ENCODE measurements at places on chromosomes 5 and 9. TPM values are rescaled to one million over a fixed set of nuclear protein-coding genes. Genes with fewer than 3 reads are reported as not detected.

The HSDL2 gene
- total RNA-seq, result 15.6 TPM

- DNase-seq, result no peak
Observed at GRCh38 chr5:181164076-181164952, 16.9 kb downstream of the OR2V2 start.

- no peak for DNase-seq
Observed at GRCh38 chr5:6837519-6838110, 124.4 kb downstream of the TENT4A start.

DNA sequence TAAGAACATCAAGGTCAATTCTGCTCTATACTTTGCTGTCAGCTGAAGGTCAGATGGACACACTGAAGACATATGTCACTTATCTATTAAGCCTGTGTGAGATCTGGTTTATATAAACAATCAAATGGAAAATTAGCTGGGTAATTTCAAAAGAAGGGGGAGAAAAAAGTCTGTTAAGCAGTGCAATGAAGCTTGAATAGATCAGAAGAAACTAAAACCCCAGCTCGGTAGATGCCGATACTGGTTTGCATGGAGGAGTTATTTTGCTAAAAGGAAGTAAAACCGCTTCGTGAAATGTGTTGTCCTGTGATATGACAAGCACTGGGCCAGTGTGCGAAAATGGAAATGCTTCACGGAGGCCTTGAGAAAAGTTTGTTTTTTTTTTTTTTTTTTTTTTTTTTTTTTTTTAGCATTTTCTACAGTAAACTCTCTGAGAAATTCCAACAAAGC is 148.8 kb downstream of the MEF2C start:
- DNase-seq, result no peak

DNA sequence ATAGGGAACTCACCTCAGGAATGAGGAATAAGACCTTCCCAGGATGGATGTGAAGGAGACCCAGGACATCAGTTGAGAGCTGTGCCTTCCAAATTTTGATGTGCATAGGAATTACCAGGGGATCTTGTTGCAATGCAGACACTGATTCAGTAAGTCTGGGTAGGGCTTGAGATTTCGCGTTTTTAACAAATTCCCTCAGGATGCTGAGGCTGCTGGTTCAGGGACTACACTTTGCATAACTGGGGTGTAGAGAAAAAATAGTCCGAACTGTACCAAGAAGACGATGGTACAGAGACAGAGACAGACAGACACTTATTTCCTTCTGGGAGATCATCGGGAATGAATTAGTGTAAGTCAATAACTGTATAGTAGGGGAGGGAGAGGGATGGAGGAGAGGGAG is 82.3 kb upstream of the FREM1 start:
- no peak for DNase-seq

The SPINK4 gene
- total RNA-seq, result not detected

DNA sequence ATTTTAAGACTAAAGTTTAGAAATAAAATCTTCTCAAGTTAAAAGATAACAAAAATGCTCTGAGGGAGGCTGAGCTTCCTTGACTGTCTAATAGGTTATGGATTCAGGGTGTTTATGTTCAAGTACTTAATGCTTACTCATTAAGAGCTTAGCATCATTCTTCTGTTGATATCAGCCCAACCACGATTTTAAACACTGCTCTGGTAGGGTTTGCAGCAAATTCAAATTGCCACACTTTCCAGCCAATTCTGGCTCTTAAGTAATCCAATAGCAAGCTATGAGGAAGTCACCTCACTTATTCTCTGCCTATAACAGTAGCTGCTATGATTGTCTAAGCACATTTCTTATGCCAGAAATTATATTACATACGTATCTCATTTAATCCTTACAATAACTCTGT is 191.0 kb upstream of the KIF2A start:
- no peak for DNase-seq

The ERCC6L2 gene
- total RNA-seq, result 25.2 TPM

GRCh38 chr9:23746317-23746716 is 79.7 kb downstream of the ELAVL2 start:
- no peak for DNase-seq

The PLK2 gene
- 4.0 TPM for total RNA-seq

DNA sequence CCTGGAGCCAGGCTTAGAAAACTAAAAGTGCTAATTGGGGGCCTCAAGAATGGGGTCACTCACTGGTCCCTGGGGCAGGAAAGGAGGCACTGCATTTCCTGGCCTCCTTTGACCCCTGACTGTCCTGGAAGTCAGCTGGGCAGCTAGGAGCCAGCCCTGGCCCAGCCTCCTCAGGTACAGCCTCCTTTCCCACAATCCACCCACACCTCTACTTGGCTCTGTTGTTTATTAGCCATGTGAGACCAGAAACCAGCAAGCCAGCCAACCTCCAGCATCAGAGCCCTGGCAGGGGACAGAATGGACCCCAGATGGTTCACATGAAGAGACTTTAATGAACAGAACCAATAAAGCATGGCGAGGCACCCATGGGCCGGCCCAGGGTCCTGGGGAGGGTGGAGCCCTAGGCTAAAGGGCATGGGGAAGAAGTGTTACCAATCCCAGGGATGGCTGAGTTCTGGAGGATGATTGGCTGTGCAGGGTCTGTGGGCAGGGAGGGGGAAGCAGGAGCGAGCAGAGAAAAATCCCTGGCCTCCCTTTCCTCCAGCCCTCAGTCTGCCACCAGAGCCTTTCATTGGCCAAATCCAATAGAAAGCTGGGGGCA is 55.3 kb upstream of the ANGPTL2 start:
- DNase-seq, result no peak

DNA sequence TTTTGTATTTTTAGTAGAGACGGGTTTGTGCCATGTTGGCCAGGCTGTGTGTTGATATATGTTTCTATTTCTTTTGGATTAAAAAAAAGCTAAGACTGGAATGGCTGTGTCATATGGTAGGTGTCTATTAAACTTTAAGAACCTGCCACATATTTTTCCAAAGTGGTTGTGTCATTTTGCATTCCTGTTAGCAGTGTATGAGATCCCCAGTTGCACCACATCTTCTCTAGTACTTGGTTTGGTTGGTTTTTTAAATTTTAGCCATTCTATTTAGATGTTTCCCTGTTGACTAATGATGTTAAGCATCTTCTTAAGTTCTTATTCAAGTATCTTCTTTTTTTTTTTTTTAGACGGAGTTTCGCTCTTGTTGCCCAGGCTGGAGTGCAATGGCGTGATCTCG is 36.2 kb upstream of the MEGF9 start:
- DNase-seq, result no peak

GRCh38 chr9:124770359-124771020 is 621 bp downstream of the NR6A1 start:
- no peak for DNase-seq

The KIF27 gene
- total RNA-seq, result 2.6 TPM

DNA sequence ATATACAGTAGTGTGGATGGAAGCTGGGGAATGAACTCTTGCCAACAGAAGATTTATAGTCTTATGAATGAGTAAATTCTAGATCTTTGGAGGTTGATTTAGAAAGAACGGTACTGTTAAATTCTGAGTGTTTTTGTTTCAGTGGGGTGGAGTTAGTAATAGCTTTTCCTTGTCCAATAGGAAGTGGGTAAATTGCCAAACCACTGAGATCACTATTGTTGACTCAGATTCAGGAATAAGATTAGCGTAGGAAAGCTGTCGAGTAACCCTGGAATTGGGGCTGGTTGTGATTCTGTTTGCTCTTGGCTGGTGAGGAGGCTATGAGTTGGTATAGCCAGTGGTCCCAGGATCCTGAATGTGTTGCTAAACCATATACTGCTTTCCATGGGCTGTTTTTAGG is 155.6 kb downstream of the ARHGAP26 start:
- DNase-seq, result no peak

The MCIDAS gene
- total RNA-seq, result not detected

DNA sequence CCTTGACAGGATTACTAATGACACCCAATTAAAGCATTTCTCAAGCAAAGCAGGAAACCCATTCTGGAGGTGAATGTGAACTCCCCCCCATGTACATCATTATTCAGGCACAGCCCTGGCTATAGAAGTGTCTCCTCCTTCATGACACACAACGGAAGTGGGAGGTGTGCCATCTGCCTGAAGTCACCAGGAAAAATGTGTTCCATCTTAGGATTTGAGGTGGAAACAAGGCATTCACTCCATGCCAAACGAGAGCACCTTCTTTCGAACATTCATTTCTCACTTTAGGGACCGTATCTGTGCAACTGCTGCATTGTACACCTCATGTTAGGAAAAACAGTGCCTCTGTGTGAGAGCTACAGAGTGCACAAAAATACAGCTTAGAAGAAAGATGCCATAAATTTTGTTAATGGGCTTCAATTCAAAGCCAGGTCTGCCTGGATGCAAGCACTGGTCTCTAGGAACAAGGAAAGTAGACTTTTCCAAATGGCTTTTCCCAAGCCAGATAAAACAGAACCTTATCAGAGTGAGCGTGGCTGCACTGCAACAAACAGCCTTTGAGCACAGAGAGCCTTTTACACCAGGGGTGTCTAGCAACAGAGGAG is 19.4 kb downstream of the GOLM1 start:
- DNase-seq, result no peak

The APBA1 gene
- 1.3 TPM for total RNA-seq

GRCh38 chr5:39843767-39844166 is 419.0 kb upstream of the DAB2 start:
- DNase-seq, result no peak

- DNase-seq, result no peak
Observed at GRCh38 chr9:68489646-68490045, 51.0 kb downstream of the TMEM252 start.

The TMEM232 gene
- total RNA-seq, result 0.86 TPM

DNA sequence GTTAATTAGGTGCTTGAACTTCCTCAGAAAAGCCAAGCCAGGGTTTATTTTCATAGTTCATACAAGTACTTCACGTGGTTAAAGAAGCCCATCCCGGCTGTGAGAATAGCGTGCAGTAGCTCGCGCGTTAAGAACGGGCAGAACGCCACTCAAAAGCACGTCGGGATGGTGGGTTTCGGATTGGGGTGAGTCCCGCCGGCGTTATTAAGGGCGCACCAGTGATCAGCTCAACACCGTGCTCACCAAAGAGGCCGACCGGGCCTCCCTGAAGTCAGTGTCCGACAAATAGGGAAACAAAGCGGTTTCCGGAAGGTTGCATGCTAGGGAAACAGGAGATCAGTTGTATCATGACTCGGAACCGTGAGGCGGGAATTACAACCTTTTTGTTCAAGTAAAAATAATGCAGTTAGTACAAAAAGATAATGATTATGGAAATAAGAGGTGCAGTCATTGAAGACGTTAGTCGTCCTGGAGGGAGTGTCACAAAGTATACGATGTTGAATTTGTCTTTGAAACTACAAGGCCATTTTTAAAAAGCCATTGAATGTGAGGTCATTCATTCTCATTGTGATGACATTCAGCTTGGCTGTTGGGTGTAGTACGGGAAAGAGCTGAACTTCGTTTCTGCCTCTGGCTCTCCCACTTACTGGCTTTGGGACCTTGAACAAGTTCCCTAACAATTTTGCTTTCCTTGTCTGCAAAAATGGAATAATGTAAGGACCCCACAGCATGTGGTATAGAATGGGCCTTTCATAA is 992 bp downstream of the SETD9 start:
- no peak for DNase-seq
